ENCODE measurements at places on chromosomes 3 and 15.

GRCh38 chr3:99325402-99325801 is 313.0 kb upstream of the COL8A1 start:
- DNase-seq = no peak

GRCh38 chr15:92797168-92798052 is 102.7 kb upstream of the CHD2 start:
- DNase-seq = peak; percentile 76

DNA sequence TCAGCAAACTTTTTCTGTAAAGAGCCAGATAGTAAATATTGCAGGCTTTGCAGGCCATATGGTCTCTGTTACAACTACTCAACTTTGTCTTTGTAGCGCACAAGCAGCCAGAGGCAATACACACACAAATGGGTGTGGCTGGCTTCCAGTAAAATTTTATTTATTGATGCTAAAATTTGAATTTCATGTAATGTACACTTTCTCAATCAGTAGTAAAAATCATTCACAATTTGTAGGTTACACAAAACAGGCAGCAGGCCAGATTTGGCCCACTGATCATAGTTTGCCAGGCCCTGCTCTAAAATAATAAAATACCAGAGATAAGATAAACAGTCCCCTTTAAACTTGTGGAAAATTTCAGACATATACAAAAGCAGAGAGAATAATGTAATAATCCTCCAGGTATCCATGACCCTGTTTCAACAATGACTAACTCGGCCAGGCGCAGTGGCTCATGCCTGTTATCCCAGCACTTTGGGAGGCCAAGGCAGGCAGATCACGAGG is 330.3 kb downstream of the SHQ1 start:
- no peak for DNase-seq

- DNase-seq = no peak
Measured at GRCh38 chr3:193761969-193762368, 169.0 kb downstream of the OPA1 start.

- no peak for DNase-seq
Measured at GRCh38 chr3:169007145-169007544, 656.4 kb downstream of the MECOM start.

GRCh38 chr15:29731865-29732264 is 90.4 kb downstream of the TJP1 start:
- no peak for DNase-seq

DNA sequence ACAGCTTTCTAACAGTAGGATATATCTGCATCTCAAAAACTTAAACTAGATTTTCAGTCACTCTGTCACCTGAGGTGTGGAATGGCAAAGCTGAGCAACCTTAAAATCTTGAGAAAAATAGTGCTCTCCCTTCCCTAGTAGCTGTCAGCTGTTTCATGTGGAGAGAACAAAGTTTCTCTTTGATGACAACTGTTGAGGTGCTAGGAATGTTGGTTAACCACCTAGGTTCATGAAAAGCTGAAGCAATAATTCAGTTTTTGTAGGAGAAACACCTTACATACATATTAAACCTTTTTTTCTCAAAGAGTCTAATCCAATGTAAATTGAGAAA is 40.8 kb downstream of the TCF12 start:
- no peak for DNase-seq

DNA sequence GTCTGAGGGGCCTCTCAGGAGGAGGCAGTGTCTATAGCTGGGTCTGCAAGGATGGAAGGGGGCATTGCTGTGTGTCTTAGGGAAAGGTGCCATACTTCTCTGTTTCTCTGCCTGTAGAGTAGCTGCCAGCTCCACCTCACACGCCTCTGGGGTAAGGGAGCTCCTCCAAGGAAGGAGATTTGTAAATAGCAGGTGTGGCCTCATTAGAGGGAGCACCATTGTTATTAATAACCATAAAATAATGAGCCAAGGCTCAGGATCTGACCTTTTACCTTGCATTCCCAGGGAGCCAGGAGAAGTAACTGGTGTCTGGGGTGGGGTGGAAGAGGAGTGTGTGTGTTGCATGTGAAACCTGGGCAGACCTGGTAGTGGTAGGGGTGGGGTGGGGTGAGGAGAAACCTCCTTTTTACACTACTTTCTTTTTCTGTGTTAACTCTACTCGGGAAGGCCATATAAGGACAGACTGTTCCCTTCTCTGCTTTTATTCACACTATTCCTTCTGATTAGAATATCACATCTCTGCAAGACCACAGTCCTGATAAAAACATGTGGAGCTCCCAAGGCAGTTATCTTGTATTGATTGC is 2.2 kb upstream of the C15orf39 start:
- no peak for DNase-seq

DNA sequence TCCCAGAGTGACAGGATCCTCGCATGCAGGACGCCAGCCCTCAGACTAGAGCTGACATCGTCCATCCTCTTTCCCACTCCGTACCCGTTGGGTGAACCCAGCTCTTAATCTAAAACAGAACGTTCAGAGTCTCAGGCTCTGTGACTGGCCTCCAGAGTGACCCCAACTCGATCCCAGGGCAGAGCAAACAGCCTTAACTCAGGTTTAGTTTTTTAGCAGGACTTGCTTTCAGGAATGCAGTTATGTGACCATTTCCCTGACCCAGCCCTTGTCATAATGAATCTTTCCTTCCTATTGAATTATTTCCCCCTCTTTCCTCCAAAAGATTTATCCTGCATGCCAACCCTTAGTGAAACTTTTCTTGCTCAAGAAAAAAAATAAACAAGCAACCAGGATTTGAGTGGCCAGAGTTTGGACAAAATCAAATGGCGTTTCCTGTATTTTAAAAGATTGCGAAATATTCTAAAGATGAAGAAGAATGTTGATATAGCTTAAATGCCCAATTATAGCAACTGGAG is 47.8 kb upstream of the RARB start:
- DNase-seq = no peak

- DNase-seq = peak; percentile 64
Measured at GRCh38 chr3:16069149-16069922, 105.1 kb upstream of the GALNT15 start.

DNA sequence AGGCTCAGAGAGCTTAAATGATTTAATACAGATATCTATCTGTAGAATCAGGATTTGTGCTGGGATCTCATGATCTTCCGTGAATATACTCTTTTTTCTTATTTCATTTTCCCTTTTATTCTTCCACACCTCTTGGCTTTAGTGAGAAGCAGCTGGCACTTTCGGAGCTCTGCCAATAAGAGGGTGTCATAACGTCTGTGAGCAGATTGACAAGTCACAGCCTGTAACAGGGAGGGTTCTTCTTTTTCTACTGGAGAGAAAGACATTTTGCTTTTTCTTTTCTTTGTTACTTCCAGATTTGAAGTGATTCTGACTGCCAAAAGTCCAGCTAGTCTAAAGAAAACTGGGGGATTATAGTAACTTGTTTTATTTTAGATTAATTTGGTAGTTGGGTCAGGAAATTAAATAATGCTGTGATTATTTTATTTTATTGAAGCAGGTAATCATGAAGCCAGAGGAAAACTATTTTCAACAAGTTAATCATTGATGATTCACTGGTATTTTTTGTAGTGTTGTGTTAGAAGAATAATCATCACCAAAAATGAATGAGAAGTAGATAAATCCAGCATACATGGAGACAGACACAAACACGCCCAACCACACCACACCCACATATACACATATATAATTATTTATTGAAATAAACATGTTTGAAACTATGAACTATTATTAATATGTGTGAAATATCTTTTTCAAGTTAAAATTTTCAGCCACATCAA is 69.8 kb downstream of the TNFAIP8L3 start:
- DNase-seq = no peak

- DNase-seq = no peak
Measured at GRCh38 chr3:117856354-117856753, 1146.8 kb downstream of the TUSC7 start.

- DNase-seq = no peak
Measured at GRCh38 chr3:31959251-31959650, 21.8 kb downstream of the OSBPL10 start.

DNA sequence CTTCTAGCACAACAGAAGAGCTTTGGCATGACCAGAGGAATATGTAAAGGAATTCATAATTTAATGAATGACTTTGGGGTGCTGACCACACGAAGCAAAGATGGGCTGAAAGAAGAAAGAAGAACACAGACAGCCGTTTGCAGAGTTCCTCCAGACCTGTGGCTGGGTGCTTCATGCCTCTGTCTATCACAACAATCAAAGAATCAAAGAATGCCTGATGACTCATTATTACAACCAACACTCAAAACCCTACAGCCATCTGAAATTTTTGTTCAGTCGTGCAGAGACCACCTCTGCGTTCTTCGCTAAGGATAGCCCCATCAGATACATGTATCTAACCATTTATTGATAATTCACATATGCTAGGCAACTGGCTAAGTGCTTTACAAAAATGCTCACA is 129.0 kb upstream of the PRICKLE2 start:
- DNase-seq = no peak

DNA sequence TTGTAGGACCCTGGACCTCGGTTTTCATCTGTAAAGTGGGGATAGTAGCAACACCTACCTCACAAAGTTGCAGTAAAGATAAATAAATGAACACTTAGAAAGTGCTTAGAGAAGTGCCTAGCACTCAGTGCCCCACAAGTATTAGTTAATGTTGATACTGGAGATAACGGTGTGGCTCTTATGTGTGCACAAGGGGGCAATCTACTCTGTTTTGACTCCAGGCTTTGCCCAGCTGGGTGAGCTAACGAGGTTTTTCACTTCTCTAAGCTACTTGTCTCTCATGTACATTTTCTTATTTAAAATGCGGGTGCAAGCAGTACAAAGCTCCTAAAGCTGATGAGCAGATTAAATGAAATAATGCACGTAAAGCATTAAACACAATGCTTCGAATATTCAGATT is 193.5 kb upstream of the ICE2 start:
- DNase-seq = no peak

GRCh38 chr3:15753056-15753710 is 44.6 kb downstream of the ANKRD28 start:
- DNase-seq = no peak

DNA sequence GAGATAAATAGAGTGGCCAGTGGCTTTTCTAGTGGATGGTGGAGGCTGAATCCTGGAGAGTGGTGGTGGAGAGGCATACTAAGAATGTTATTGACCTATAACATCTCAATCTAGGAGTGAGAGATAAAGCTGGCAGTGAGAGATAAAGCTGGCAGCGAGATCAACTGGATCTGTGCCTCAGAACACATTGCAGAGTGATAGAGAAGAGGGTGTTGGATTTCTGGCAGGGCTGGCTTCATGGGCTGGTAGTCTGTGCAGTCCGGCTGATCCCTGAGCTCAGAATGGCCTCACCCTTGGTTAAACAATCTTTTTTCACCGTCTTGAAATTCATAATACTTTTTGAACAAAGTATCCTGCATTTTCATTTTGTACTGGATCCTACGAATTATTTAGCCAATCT is 221.2 kb downstream of the NLGN1 start:
- no peak for DNase-seq

DNA sequence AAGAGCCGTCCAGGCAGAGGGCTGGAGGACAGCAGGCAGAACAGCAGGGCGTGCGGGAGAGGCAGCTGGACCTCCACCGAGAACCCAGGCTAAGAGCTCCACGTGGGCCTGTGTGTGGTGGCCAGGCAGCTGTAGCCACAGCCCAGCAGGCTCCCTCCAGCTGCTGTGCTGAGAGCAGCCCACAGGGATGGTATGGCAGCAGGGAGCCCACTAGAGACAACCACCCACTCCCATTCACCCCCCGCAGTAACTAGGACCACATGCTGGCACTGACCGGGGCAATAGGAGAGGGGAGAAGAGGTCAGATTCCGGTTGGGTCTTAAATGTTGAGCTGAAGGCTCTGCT is 25.6 kb upstream of the MUSTN1 start:
- DNase-seq = no peak

- DNase-seq = no peak
Measured at GRCh38 chr3:9703240-9703639, 393 bp upstream of the CPNE9 start.

DNA sequence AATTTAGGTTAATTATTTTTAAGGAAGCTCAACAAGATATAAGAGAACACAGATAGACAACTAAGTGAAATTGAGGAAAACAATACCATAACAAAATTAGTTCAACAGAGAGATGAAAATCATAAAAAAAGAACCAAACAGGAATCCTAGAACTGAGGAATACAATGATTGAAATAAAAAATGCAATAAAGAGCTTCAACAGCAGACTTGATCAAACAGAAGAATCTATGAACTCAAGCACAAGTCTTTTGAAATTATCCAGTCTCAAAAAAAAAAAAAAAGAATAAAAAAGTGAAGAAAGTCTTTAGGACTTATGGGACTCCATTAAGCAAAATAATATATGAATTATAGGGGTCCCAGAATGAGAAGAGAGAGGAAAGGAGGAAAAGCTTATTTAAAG is 42.0 kb upstream of the GNB4 start:
- DNase-seq = no peak

DNA sequence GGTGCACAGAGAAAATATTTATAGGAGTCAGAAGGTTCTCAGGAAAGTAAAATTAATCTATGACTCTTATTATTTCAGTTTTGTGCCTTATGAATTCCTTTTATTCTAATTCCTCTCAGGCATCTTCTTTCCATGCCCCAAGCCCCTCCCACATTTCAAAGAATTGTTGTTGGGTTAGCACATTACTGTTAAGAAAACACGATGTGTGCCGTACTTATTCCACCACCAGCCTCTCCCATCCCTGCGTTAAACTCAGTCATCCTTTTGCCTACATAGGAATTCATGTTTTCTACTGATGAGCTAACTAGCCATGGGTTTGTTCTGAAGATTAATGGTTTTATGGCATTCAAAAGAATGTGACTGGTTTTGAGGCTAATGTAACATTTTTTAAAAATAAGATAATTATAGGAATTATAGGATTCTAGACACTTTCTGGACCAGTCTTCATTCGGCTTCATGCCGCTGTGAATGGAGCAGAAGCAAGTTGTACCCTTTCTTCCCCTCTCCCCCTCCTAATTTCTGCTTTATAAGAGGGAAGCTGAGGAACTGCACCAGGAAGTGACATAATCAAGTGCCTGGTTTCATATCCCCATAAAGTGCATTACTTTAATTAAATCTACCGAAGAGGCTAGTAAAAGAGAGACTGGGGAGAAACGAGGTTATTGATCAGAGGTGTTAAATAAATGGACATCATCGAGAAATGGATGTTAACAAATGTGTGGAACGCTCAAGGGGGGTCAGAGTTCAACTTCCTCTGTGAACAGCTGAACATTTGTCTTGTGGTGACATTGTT is 12.3 kb upstream of the MB21D2 start:
- no peak for DNase-seq

DNA sequence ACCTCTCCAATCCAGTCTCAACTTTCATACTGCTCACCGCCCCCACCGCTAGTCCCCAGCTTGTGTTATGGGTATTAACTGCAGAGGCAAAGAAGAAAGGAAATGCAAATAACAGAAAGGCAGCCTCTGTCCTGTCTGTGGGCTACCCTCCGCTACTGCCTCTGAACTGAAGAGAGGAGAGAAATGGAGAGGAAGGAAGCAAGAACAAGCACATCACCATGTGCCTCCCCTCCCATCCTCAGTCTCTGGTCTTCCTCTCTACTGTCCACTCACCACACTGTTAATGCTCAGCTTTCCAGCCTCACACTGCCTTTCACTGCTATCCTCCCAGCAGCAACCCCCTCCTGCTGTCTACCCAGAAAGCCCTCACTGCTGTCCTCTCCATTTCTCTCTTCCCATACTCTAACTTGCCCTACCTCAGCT is 139.0 kb upstream of the SLC2A2 start:
- DNase-seq = no peak

- no peak for DNase-seq
Measured at GRCh38 chr15:51075364-51075763, 19.3 kb downstream of the TNFAIP8L3 start.
